ENCODE measurements at places on chromosomes 12 and 14.

DNA sequence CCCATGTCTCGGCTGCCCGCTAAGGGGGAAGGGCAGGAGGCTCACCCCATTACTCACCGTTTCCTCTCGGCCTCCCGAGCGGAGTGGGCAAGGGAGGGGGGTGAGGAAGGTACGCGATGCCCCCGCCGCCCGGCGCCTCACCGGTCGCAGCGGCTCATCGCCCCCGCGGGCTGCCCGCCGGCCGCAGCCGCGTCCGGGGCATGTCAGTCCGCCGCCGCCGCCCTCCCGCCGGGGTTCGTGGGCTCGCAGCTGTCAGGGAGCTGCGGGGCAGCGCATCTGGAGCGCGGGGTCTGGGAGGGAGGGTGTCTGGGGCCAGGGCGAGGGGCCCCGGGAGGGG lies 461 bp downstream of the SLC8A3 start:
- peak; percentile 12 for DNase-seq

DNA sequence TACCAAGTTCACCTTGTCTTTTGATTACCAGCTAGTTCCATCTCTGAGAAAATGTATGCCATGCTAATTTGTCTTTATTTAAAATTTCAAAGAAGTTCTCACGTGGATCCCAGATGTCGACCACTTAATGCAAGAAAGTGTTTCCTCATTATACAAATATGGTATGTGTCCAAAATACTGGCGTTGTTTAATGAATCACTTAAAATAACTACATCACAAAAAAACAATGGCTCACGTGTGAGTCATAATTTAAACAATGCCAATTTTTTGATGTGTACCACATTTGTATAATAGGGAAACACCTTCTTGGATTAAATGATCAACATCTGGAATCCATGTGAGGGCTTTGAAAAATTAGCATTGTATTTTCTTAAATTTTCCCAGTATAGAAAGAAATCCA lies 40.8 kb downstream of the DBX2 start:
- DNase-seq = no peak

GRCh38 chr14:53011053-53011462 lies 60.2 kb upstream of the FERMT2 start:
- DNase-seq = no peak

DNA sequence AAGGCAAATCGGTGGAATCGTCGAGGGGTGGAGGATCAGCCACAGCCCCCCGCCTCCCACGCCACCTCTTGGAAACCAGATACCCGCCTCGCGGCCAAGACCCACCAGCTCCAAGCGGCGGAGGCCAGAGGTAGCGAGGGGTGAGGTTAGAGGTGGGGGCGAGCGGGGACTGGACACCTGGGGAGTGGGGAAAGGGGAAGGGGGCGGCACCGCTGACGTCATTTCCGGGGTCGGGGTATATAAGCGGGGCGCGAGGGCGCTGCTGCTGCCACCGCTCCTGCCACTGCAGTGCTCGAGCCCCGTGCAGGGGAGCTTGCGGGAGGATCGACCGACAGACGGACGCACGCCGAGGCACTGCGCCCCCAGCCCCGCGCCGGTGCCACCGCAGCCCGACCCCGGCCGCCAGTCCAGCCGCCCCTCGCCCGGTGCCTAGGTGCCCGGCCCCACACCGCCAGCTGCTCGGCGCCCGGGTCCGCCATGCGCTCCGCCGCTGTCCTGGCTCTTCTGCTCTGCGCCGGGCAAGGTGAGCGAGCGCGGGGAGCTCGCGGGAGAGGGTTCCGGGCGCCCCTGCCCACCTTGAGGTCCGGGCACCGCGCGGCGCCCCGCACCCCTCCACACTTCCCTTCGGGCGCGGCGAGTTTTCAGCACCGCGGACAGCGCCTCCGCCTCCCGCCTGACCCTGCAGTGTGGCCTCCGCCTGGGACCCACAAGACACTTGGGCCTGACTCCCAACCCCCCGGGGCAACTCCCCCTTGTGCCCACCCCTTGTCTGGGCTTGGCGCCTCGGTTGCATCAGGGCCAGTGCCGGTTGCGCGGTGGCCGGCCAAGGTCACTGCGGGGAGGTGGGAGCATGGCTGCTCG lies at the start of gene CHGA:
TSS of gene CHGA (plus strand) at position 268 of the 861 bp plus-strand sequence. CDS start at position 478, 210 bp downstream.
- peak; percentile 43 for DNase-seq

DNA sequence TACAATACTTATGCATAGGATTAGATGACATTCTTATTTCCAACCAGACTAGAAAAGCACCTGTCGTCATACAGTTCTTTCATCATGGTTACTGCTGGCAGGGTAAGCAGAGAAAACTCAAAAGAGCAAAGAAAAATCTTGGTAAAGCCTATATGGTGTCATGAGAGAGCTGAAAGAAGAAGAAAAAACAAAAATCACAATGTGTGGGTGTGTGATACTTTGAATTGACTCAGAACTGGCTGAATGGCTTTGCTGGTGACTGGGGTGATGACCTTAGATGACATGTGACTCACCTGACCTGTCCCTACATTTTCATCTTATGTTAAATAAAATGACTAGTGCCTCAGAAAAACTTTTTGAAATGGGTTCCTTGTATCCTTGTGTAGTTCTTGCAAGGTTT lies 278.1 kb upstream of the LMO3 start:
- DNase-seq = no peak

Measured in activated CD4-positive, alpha-beta T cell treated with anti-CD3 and anti-CD28 coated beads, Interleukin-2, amount 50 U/mL, for 48 hours (primary cell).